ENCODE measurements at places on chromosomes 1 and 21.

- no peak for DNase-seq
These were observed 12.0 kb downstream of the CAPN2 start for GRCh38 chr1:223724376-223724775.

DNA sequence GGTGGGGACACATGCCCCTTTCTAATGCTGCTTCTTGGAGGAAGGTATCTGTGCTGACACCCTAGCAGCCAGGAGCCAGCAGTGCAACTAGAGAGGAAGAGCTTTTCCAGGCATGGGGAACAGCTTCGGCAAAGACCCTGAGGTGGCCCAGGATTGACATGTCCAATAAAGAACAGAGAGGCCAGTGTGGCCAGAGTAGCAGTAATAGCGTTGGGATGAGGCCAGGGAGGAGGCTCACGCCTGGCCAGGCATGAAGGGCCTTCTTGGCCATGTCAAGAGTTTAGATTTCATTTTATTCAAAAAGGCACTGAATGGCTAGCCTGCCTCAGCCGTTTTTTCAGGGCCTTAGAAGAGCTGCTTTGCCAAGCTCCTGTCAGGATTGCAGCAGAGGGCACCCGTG lies 16.3 kb upstream of the ADAMTSL4 start:
- no peak for DNase-seq

DNA sequence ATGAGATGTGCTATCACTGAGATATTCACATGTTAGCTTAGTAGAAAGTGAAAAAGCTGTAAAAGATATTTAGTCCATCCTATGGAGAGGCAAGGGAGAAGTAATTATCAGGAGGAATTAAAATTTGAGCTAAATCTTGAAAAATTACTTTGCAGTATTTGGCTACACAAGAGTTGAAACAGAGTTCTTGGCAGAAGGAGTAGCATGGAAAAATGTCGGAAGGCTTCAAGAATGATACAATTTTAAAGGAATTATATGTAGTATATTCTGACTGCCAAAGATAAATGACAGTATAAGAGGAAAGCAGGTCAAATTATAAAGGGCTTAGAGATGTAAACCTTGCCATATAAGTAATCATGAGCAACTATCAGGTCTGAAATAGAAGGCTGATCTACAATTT lies 518.9 kb downstream of the BRINP3 start:
- no peak for DNase-seq

DNA sequence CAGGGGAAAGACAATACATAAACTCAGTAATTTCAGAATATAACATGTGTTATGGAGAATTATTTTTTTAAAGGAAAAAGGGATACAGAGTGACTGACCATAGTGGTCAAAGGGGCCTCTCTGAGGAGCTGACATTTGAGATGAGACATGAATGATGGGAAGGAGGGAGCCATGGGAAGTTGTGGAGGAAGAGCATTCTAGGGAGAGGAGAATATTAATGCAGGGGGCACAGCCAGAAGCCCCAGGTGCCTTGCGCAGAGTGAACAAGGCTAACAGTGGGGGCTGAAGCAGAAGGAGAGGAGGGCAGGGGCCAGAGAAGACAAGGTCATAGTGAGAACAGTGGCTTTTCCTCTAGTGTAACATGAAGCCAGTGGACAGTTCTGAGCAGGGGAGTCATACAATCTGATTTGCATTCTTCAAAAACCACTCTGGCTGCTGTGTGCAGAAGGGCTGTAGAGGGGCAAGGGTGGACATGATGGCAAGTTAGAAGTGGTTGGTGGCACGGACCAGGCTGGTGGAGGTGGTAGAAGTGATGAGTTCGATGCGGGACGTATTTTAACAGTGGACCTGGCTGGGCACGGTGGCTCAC lies 28.2 kb upstream of the IFNLR1 start:
- DNase-seq, result no peak

GRCh38 chr1:115822117-115822516 lies 18.8 kb downstream of the NHLH2 start:
- DNase-seq, result no peak

GRCh38 chr1:233788687-233789086 lies 115.8 kb upstream of the SLC35F3 start:
- no peak for DNase-seq

DNA sequence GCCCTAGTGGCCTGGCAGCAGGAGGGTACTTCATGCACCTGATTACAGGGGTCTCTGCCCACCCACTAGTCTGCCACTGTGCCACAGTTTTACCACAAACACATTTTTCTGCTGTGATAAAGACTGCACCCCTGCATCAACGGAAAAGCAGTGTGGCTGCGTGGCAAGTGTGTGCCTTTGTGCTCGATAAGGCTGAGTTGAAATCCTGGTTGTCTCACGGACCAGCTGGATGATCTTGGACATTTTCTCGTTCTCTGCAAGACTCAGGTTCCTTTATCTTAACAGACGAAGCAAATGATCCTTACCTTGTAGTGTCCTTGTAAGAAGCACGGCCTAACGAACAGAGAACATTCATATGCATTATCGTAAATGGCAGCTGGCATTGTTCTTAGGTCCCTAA lies 10.2 kb downstream of the GRHL3 start:
- no peak for DNase-seq

DNA sequence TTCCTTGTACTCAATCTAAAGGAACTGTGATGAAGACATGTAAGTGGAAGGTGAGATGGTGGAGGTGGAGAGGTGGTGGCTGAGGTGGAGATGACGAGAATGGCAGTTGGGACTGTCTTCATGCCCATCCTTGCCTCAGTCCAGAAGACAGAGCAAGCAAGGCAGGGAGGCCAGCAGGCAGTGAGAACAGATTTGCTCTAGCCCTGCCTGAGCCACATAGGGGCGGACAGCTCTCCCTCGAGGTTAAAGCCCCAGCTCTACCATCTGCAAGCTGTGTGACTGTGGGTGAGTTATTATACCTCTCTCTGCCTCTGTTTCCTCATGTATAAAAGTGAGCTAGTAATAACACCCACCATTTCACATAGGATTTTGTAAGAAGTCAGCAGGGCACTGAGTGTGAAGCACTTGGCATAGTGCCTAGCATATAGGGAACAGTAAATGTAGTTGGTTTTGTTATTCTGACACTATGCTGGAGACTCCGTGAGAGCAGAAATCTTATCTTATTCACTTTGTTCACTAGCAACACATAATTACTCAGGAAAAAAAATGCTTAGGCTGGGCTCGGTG lies 4.8 kb upstream of the FAM110D start:
- DNase-seq, result no peak

DNA sequence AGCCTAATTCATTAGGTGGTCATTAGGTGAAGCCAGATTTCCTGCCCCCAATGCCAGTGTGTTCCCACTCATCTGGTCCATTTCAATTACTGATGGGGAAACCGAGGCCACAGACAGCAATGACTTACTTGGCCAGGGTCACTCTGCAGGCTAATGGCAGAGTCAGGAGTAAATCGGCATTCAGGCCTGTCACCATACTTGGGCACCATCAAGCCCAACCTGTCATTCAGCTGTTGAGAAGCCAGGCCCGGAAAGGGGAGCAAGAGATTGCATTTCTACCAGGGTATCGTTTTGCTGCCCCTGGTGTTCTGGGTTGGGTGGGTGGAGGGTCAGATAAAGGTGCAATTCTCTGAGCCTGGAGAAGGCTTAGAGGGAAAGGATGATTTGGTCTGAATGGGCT lies 8.0 kb upstream of the TMEM61 start:
- DNase-seq, result no peak

GRCh38 chr1:119648620-119649004 lies 546 bp upstream of the ZNF697 start:
- DNase-seq, result no peak

DNA sequence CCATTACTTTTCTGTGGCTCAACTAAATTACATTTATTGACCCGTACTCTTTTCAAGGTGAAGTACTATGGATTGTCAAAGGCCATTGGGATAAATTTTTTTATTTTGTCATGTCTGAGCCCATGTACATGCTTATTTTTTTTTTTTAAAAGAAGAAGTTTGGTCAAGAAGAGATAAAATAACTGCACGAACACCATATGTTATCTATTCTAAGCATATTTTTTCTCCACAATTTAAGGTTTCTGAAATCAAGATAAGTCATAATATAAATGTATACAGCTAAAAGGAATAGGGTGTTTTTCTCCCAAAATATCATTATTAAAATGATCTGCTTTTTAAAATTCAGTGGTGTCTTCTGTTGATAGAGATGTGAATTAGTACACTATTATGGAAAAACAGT lies 35.0 kb upstream of the SH2D1B start:
- no peak for DNase-seq

DNA sequence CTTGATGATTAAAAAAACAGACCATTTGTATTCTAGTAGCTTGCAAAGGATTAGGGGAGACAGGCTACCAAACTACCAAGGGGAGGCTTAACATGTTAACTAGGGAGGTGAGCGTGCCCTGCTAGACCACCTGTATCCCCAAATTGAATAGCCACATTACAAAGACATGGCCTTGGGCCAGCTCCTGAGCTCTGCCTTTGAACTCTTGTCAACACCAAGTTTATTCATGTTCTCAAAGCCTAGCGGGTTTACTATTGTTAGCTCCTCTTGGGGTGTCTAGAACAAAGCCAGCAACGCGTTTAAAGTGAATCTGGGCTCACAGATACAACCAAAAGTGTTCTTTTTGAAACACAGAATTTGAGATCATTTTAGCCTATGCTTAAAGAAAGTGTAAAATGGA lies 36.3 kb downstream of the SMYD2 start:
- DNase-seq, result no peak

GRCh38 chr1:169904834-169905233 lies 11.1 kb upstream of the SCYL3 start:
- no peak for DNase-seq

DNA sequence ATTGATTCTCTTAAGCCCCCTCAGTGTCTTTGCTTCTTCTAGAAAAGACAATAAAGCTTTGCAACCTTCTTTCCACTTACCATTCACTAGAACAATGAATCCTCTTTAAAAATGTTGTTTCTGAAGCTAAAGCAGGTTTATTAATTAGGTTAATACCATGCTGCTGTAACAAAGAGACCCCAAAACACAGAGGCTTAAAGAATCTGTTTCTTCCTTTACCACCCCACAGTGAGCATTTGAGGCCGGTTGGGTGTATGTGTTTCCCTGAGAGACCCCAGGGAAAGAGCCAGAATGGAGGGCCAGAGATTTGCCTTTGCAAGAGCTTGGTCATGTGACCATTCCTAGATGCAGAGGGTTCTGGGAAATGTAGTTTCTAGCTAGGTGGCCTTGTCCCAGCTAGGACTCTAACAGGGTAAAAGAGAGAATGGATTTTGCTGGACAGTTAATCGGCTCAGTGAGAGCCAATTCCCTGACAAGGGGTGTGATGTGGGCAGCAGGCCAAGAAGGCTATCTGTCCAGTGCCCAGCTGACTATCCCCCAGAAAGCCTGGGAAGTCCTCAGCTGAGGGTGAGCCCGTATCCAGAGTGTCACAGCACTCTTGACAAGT lies 191.8 kb upstream of the TMEM51 start:
- DNase-seq, result no peak

GRCh38 chr1:15290382-15290781 lies 43.4 kb downstream of the FHAD1 start:
- no peak for DNase-seq

DNA sequence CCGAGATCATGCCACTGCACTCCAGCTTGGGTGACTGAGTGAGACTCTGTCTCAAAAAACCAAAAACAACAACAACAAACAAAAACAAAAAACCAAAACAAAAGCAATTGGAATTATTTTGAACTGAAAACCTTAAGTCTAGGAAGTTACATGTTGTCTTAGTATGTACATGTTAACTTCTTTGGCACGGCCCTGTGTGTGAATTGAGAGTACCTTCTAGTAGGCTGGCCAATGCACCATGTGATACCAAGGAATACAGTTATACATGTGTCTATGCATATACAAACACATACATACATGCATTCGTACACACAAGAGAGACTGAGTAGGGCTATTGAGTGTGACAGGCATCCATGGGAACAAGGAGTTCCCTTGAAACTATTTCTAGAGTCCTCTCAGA lies 18.6 kb downstream of the TPTE start:
- no peak for DNase-seq

DNA sequence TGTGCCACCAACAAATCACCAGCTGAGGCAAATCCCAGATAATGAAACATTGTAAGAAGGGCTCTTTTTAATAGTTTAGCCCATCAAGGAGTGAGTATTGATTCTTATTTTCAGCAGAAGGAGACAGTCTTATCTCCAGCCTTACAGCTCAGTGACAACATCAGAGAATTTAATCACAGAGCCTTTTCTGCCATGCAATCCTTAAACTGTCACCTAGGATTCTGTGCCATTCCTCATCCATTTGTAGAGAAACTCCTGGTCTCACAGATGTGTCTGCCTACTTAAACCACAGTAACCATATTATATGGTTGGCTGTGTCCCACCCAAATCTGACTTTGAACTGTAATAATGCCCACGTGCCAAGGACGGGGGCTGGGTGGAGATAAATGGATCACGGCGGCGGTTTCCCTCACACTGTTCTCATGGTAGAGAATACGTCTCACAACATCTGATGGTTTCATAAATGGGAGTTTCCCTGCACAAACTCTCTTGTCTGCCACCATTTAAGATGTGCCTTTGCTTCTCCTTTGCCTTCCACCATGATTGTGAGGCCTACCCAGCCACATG lies 217.7 kb downstream of the RERE start:
- DNase-seq, result no peak

DNA sequence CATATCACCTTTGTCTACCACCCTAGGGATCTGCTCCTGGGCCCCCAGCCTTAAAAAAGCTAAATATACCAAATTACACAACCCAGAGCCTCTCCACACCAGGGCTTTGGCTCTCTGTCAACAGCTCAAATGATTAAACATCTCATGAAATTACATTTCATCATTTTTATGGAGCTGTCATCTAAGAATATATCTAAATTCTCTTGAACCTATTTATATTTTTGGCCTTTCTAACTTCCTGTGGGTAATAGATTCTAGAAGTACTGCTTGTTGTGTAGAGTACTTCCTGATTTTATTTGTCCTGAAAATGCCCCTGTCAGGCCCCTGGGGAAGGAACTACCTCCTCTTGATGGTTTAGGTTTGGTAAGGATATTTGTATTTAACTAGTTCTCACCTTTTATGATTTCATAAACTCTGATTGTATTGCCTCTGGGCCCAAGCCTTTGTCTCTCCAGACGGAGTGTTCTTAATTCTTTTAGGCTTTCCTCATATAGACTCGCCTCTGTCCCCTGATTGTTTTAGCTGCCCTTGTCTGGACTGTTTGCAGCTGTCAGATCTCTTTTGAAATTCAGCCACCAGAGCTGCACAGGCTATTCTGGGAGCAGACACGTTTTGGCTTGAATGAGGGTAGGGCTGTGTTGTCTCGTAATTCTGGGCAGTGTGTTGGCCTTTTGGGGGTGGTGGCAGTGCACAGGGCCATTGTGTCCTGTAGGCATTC lies 16.6 kb downstream of the MYOG start:
- no peak for DNase-seq

DNA sequence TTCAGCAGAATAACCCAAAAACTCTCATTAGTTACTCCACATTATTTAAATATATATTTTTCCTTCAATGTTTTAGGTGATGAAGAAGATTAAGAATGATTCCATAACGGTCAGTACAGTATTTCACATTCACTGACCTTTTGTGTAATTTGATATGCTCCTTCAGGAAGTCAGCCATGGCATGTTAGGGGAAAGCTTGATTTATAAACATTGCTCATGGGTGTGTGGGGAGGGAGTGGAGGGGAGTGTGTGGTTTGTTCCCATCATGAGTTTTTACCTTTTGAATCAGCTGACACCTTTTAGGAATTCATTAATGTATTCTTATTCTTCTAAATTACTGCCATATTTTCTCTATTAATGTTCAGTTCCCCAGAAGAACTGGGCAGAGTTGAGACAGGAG lies 240.2 kb downstream of the ATG4C start:
- DNase-seq, result no peak

GRCh38 chr1:177172866-177173265 lies 2.1 kb downstream of the BRINP2 start:
- DNase-seq, result no peak

Measured in activated CD8-positive, alpha-beta memory T cell treated with anti-CD3 and anti-CD28 coated beads for 24 hours (primary cell).